B cell (primary cell): ENCODE measurements at places on chromosomes 16 and 17.

DNA sequence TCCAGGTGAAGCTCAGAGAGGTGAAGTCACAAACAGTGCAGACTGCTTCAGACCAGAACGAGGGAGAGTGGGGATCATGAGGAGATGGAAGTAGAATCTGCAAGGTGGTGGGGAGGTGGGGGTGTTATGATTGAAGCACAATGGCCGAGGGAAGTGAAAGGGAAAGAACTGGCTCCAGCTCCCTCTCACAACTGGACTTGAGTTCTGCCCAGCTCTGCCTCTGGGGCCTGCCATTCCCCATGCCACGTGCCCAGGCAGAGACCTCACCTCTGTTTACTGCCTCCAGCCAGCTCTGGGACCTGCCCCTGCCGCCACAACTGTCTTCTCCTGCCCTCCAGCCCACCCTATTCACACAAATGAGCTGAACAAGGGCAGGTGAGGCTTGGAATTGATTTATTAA lies 2.5 kb downstream of the PNMT start:
- peaks cover 48% of the 10 kb centered on the region for H3K4me1 ChIP-seq
- no peak overlapping the region for H3K4me3 ChIP-seq
- no peak for DNase-seq
- H3K27me3 ChIP-seq, result peaks cover 3% of the 10 kb centered on the region
- H3K36me3 ChIP-seq, result no peaks in the 10 kb centered on the region

- no peaks in the 10 kb centered on the region for H3K36me3 ChIP-seq
- H3K4me3 ChIP-seq, result no peak overlapping the region
- no peak overlapping the region for H3K27ac ChIP-seq
- DNase-seq, result peak; percentile 32
- no peaks in the 10 kb centered on the region for H3K27me3 ChIP-seq
Observed at GRCh38 chr16:27169511-27170071, 33.7 kb upstream of the KDM8 start.

GRCh38 chr17:73984941-73985340 lies 218.5 kb upstream of the RPL38 start:
- no peaks in the 10 kb centered on the region for H3K4me1 ChIP-seq
- no peak for DNase-seq
- H3K27ac ChIP-seq, result no peak overlapping the region
- H3K27me3 ChIP-seq, result no peaks in the 10 kb centered on the region

- no peaks in the 10 kb centered on the region for H3K27me3 ChIP-seq
- H3K4me1 ChIP-seq, result no peaks in the 10 kb centered on the region
- DNase-seq, result no peak
- no peak overlapping the region for H3K27ac ChIP-seq
- no peak overlapping the region for H3K4me3 ChIP-seq
- no peaks in the 10 kb centered on the region for H3K36me3 ChIP-seq
Observed at GRCh38 chr16:88144028-88144511, 192.8 kb downstream of the BANP start.
